ENCODE measurements at places on chromosomes 2 and 18. TPM values are rescaled to one million over a fixed set of nuclear protein-coding genes. Genes with fewer than 3 reads are reported as not detected.

- no peak for DNase-seq
Observed at GRCh38 chr2:86768189-86768949, 22.3 kb downstream of the CD8A start.

DNA sequence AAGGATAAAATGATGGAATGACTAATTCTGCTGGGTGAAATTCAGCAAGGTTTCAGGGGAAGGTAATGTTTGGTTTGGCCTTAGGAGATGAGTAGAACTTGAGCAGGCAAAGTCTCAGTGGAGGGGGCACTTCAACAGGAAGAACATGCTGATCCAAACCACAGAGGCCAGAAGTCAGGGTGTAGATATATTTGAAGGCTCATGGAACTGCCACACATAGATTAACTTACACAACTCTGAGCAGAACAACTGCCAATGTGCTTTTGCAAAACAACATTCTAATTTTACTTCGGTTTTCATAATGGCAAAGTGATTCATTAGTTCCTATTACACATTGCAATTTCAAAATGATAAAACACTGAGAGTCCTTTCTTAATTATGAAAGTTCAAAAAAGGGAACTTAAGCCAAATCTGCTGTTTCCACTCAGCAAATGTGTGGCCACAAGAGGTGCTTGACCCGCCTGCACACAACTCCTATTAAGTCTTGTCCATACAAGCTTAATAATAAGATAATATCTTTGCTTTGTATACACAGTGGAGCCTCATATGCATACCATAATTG lies 284.8 kb downstream of the MREG start:
- DNase-seq: no peak

DNA sequence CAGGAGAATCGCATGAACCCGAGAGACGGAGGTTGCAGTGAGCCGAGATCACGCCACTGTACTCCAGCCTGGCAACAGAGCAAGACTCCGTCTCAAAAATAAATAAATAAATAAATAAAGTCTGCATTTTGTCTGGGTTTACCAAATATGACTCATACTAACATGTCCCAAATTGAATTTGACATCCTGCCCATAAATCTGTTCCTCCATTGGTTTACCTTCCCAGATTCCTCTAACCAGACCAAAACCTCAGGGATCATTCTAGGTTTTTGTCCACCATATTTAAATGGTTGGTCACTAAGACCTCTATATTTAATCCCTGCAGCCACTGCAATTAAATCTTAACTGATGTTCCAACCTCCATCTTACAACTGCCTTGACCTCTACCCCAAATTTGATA lies 150.9 kb downstream of the ATAD2B start:
- DNase-seq: no peak

- no peak for DNase-seq
Observed at GRCh38 chr18:9108911-9109310, 6.4 kb downstream of the NDUFV2 start.

GRCh38 chr2:102792568-102793208 lies 30.9 kb downstream of the TMEM182 start:
- DNase-seq: no peak

DNA sequence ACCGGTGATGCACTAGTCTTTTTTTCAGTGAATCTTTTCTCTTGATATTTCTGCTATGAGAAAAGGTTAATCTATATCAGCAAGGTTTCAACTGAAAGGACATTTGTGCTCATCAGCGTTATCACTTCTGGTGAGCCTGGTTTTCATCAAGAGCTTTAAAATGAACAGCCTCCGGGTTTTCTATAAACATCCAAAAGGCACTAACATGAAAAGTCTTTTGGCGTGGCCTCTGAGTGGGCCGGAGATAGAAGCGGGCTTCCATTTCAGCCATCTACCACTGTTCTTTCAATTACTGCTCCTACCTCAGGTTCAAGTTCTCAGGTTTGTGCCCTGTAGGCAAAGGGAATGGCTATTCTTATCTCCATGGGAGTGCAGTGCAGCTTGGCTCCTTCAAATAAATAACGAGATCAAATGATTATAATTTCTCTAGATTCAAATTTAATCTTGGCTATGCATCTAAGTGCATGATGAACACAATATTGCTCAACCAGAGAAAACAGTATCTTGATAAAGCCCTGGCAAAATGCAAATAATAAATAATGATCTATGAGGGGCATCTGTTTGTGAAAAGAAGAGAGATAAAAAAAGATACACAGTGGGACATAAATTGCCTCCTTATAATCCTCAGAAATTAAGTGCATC lies 314.8 kb downstream of the CDH2 start:
- DNase-seq: no peak

GRCh38 chr2:156242874-156243273 lies 89.6 kb downstream of the NR4A2 start:
- DNase-seq: no peak

DNA sequence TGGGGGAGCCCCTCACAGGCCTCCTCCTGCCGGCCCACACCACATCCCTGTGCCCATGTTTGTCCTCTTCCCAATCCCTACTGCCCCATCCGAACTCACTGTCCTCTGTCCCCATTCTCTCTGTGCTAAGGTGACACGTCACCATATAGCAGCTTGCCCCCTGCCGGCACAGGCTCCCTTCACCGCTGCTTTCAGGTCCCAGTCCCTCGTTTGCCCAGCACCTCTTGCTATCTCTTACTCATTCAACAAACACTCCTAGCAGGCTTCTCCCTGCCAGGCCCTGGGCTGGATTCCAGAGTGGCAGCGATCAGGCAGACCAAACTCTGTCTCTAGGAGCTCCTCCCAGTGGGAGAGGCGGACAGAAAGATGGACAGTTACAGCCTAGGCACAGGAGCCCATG lies 74.3 kb downstream of the TFCP2L1 start:
- DNase-seq: no peak

Gene RAX
- total RNA-seq: not detected

Data from glomerular endothelial cell (primary cell).